ENCODE measurements at places on chromosomes 2 and 18.

DNA sequence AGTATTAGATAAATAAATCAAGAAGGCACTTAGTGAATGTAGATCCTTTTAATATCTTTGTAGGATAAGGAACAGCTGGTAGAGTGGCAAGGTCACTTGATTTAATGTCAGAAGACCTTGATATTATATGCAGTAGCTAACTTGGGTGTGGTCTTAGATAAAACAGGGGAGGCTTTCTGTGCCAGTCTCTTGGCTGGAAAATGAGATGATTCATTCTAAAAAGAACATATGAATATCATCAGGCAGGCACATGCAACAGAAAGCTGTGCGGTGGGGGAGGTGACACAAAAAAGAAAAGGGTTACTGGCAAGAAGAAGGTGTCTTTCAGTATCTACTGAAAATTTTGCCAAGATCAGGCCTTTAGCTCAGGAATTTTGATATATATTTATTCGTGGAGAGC is 931.7 kb upstream of the CELF4 start:
- no peak for DNase-seq

DNA sequence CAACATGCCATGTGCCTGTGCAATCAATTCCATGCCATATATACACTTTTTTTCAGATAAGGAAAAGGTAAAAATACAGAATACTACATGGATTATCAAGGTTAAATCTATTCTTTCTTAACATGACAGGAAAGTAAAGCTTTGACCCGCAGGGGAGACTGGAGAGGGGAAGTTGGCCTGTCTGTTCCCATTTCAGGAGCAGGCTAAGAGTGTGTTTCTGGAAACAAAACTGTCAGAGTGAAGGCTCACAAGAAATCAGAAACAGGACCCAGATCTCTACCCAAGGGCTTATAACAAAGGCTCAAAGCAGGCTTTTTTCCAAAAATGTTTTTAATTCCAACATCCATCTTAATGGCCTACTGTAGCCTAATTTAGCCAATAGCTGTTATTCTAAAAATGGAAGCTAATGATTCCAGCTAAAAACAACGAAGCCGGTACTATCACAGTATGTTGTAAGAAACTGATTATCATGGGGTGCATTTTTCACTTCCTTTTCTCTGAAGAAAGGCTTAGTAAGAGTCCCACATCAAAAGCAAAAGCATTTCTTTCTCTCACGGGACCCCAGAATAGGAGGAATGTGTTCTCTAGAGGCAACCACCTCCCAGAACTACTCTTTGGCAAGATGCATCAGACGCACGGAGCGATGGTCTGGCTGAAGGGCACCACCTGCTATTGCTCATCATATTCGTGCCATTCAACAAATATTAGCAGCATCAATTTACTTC is 41.4 kb downstream of the FECH start:
- no peak for DNase-seq

DNA sequence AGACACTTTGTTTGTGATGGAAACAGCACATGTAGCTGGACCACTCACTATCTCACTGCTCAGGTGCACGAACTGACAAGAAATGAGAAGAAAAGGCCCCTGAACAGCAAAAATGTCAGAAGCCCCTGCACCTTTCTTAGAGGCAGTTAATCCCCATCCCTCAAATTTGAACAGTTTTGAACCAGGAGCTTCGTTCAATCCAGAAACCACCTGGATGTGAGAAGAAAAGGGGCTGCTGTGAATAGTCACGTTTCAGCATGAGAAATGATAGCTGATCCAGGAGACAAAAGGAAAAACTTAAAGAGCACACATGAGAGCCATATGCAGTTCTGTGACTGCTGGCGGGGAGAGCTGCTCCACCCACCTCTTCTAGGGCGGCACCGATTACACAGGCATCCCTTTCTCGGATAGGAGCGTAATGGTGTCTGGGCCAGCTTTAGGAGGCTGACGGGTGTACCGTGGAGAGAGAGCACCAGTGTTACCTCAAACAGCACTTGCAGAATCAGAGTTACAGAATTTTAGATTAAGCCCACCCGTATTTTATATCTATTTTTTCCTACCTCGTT is 117.0 kb upstream of the EML6 start:
- no peak for DNase-seq

- DNase-seq, result no peak
Observed at GRCh38 chr2:135893374-135893794, 17.1 kb upstream of the MCM6 start.

- no peak for DNase-seq
Observed at GRCh38 chr2:98729652-98730051, 1.3 kb downstream of the MGAT4A start.

DNA sequence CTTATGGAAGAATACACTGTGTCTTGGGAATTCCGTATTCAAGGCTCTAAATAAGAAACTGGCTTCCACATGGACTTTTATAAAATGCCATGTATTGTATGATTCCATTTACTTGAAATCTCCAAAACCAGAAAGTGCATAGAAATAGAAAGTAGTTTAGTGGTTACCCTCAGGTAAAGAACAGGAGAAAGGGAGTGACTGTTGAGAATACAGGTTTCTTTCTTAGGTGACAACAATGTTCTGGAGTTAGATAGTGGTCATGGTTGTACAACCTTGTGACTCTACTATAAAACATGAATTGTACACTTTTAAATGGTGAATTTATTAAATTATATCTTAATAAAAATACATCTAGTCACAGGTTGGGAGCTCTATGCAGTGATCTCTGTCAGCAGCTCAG is 481.8 kb downstream of the SPAG16 start:
- DNase-seq, result no peak

Data from stimulated activated CD4-positive, alpha-beta T cell treated with anti-CD3 and anti-CD28 coated beads, Interleukin-1b, Interleukin-23, amount 100 ng/mL, for 24 hours (primary cell).